ENCODE measurements at places on chromosomes 11 and 22.

- no peak for DNase-seq
Measured at GRCh38 chr11:133269267-133269666, 263.0 kb downstream of the OPCML start.

DNA sequence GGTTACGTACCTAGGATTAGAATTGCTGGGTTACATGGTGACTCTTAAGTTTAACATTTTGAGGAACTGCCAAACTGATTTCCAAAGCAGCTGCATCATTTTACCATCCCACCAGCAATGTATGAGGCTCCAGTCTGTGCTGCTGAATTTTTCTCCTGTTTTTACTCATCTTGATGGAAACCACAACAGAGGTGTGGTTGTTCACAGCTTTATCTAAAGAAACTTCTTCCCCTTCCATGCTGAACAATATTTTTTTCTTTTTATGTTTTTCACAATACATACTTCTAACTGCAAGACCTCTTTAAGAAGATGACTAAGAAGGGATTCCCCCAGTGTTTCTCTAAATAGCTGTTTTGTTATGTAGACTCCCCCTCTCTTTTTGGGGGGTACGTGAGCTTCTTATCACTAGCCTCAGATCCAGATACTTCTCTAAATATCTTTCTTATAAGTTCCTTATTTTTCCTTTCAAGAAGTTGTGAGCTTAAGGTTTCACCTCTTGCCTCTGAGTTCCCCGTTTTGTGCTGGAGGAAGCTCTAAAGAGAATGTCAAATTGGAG lies 24.0 kb downstream of the TCP11L1 start:
- no peak for DNase-seq

DNA sequence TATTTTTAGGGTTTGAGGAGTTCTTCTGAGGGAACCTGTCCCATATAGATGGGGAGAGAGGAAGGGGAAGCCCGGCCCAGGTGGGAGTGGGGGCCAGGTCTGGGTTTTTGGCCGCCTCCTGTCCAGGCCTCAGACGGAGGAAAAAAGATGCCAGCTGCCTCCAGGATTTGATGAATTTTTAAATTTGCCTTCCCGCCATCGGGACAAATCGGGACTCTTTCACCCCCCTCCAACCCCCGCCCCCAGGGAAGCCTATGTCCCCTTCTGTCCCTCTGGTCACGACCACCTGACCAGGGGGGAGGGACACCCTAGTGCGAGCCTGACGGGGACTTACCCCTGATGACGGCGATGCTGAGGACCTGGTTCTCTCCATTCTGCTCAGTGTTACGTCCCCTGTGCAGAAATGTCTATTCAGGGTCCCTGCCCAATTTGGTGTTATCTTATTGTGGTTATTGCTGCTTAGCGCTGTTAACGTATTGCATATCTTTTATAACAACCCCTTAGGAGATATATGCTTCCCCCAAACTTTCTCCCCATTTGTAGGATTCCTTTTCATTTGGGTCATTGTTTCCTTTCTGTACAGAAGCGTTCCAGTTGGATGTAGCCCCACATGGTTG lies 115.9 kb upstream of the GRK3 start:
- no peak for DNase-seq

- DNase-seq: no peak
Measured at GRCh38 chr11:47998733-47999359, 18.5 kb downstream of the PTPRJ start.

- DNase-seq: no peak
Measured at GRCh38 chr11:126405906-126406305, 50.4 kb downstream of the ST3GAL4 start.

DNA sequence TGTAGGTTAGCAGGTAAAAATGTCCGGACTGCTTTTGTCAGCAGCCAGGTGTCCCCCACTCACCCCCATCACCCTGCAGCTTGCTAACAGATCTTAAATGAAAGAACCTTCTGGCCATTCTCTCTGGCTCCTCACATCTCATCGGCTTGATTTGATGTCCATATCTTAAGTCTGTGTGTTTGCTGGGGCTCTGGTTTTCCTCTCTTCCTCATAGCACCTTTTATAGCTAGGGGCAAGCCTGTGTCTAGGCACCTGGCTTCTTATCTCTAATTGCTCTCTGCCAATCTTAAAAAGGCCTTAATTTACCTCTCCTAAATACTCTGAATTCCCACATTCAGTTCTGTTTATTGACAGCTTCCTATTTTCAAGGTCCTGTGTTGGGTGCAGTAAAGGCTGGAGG lies 72.0 kb downstream of the ARHGAP42 start:
- DNase-seq: no peak

DNA sequence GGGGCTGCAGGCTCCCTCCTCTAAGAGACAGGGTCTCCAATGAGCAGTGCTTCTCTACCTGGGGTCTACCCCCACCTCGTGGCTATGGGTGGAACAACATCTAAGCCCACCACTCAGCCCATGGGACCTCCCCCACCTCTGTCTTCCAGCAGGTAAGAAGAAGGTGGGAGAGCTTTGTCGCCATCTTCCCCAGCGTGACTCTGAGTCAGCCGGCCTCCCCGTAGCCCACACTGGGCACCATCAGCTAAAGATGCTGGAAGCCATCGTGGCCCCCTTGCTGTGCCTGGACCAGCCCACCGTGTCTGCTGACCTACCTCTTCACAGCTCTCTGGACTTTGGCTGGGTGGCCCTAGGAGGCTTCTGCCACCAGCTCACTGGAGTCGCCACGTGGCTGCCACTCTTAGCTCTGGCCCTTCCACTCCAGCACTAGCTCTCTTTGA lies 944 bp downstream of the C11orf86 start:
- DNase-seq: no peak

DNA sequence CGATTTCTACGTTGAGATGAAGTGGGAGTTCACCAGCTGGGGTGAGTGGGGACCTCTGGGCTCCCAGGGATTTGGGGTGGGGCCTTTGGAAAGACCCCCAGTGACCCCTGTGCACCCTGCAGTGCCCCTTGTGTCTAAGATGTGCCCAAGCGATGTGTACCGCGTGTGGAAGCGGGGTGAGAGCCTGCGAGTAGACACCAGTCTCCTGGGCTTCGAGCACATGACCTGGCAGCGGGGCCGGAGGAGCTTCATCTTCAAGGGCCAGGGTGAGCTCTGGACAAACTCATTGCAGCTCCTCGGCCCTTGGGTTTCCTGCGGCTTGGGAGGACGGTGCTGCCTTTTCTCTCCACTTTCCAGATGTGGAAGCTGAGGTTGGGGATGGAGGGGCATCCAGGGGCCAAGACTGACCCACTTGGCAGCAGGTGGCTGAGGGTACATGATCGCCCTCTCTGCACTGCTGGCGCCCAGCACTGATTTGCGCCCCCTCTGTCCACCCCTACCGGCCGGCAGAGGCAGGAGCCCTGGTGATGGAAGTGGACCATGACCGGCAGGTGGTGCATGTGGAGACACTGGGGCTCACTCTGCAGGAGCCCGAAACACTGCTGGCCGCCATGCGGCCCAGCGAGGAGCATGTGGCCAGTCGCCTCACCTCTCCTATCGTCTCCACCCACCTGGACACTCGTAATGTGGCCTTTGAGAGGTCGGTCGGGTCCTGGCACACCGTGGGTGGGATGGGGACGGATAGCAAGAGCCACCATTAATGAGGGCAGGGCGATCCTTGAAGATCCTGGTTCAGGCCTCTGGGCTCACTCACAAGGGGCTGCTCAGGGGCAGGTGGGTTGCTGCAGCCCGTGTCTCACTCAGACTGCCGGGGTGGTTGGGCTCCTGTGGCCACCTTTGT lies 2.6 kb downstream of the ANKRD13D start:
- no peak for DNase-seq

GRCh38 chr11:12724301-12725054 lies 50.3 kb downstream of the TEAD1 start:
- DNase-seq: no peak

DNA sequence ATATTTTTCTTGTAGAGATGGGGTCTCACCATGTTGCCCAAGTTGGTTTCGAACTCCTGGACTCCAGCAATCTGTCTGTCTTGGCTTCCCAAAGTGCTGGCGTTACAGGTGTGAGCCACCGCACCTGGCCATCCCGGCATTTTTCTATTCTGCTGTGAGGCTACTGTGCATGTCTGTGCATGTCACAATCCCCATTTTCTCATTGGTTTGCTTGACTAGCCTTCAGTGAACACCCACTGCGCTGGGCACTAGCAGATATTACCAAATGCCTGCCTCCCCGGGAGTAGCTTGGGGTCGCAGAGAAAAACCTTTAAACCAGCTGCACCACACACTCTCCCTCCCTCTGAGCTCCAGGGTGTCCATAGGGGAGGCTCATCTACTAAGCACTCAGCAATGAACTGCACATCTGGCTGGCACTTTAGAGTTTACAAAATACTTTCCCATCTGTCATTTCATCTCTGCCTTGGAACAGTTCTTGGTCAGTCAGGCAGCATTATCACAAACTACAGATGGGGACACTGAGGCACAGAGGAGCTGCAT lies 4.9 kb downstream of the CSNK1E start:
- DNase-seq: no peak

- DNase-seq: no peak
Measured at GRCh38 chr22:47309946-47310345, 547.5 kb downstream of the TBC1D22A start.

DNA sequence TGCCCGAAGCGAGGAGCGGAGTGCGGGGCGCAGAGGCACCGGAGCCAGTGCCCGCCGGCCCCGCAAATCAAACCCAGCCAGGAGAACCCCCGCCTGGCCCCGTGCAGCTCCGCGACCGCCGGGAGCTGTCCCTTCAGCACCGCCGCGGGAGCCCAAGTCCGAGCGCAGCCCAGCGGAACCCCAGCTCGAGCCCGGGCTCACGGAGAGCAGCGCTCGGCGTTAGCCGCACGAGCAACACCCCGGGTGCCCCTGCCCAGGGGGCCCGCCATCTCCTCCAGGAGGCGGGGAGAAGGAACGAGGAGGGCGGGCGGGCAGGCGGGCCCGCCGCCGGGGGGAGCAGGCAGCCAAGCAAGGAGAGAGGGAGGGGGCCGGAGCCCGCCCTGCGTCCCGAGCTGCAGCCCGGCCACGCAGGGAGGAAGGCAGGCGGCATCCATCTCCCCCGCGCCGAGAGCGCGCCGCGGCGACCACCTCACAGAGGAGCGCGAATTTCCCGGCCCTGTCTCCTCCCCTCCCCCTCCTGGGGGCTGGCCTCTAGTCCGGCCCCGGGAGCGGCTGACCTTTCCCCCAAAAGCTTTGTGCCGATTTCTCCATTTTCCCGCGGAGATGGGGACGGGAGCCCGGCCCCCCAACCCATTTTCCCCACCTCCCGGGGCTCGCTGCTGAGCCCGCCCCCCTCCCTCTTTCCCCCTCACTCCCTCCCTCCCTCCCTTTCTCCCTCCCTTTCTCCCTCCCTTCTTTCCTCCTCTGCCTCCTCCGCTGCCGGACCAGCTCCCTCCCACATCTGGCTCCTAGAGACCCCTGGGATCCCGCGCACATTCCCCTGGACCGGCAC lies 621 bp downstream of the KCNC1 start:
- no peak for DNase-seq

DNA sequence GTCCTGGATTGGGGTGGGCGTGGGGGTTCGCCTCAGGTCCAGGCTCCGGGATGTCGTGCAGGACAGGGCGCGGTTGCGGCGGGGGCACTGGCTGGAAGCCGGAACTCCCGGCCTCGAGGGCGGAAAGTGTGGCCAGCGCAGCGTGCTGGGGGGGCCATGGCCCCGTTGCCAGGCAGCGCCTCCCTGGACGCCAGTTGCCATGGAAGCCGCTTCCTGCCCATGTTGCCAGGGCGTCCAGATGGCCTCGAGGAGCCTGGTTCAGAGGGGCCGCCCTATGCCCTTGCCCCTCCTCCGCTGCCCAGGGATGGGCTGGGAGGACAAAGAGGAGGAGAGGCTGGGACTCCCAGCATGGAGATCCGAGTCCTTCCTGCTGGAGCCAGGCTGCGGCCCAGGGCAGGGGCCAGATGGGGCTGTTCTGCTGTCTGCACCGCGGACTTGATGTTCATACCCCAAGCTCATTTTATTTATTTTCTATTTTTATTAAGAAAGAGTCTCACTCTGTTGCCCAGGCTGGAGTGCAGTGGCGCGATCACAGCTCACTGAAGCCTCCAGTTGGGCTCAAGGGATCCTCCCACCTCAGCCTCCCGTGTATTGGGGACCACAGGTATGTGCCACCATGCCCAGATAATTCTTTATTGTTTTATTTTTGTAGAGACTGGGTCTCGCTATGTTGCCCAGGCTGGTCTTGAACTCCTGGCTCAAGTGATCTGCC lies 4.6 kb upstream of the CCDC188 start:
- no peak for DNase-seq

- no peak for DNase-seq
Measured at GRCh38 chr11:134506046-134506445, 94.0 kb upstream of the B3GAT1 start.

GRCh38 chr11:120307476-120307875 lies 17.6 kb upstream of the TLCD5 start:
- no peak for DNase-seq

- no peak for DNase-seq
Measured at GRCh38 chr11:68399916-68400315, 60.6 kb upstream of the PPP6R3 start.

DNA sequence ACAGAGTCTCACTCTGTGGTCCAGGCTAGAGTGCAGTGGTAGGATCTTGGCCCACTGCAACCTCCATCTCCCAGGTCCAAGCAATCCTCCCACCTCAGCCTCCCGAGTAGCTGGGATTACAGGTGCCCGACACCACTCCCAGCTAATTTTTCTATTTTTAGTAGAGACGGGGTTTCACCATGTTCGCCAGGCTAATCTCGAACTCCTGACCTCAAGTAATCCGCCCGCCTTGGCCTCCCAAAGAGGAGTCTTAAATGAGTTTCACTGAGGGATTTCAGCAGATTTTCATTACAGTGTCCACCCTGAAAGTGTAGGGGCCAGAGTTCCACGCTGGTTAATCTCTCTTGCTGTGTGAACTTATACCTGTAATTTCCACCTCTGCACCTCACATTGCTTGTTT lies 412 bp upstream of the RPS3 start:
- no peak for DNase-seq

DNA sequence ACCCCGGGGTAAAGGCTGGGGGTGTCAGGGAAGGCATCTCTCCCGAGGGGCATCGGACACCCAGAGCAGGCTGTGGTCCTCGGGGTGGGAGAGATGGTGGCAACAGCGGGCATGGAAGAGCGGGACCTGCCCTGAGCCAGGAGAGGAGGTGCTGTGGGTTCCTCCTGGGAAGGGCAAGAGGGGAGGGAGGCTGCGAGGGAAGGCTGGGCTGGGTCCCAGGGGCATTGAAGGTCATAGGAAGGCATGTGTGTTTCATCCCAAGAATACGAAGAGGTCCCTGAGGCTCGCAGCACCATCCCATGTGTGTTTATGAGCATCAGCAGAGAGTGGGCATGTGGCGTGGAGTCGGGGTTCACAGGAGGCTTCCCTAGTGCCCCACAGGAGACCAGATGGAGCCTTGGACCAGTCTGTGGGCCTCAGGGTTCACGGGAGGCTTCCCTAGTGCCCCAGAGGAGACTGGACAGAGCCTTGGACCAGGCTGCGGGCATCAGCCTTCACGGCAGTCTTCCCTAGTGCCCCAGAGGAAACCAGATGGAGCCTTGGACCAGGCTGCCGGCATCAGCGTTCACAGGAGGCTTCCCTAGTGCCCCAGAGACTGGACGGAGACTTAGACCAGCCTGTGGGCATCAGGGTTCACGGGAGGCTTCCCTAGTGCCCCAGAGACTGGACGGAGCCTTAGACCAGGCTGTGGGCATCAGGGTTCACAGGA lies 420.6 kb downstream of the BRD1 start:
- no peak for DNase-seq

- DNase-seq: no peak
Measured at GRCh38 chr22:27892064-27892463, 27.0 kb downstream of the PITPNB start.

- no peak for DNase-seq
Measured at GRCh38 chr11:665062-665703, 28.1 kb downstream of the DRD4 start.

GRCh38 chr11:126499131-126499752 lies 143.8 kb downstream of the ST3GAL4 start:
- no peak for DNase-seq

- no peak for DNase-seq
Measured at GRCh38 chr11:42025121-42025803, 565.8 kb upstream of the LRRC4C start.

Measured in activated naive CD4-positive, alpha-beta T cell (primary cell).